ENCODE measurements at places on chromosomes 12 and 14. TPM values are rescaled to one million over a fixed set of nuclear protein-coding genes. Genes with fewer than 3 reads are reported as not detected.
A peak's percentile ranks its signal among the peaks of the same experiment; 100 is the strongest.

DNA sequence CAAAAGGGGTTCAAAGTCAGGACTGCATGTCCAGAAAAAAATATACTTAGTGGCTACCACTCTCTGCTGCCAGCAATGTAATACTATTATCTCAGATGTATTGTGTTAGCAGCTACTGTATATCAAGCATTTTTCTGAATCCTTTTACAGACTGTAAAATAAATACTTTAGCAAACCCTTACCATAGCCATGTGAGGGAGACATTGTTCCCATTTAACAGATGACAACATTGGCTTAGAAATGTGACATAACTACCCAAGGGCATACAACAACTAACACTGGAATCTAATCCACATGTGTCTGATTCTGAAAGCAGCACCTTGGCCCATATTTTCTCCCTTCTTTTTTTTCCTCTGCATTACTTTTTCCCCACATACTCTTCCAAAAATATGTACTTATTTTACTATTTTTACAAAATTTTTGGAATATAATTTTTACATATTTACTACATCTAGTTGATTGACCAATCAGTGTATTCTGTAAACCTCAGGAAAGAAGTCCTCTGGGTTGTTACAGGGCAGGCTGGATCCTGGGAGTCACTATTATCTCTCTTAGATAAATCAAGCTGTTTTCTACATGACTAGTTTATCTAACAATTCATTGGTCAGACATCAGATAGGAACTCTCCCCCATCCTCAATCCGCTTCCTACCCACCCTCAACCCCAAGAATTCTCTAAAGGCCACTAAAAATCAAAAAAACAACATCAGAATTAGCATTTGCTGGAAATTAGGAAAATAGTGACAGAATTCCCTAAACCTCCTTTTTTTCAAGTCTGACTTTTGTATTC lies 154.1 kb downstream of the BTG1 start:
- DNase-seq, result no peak

DNA sequence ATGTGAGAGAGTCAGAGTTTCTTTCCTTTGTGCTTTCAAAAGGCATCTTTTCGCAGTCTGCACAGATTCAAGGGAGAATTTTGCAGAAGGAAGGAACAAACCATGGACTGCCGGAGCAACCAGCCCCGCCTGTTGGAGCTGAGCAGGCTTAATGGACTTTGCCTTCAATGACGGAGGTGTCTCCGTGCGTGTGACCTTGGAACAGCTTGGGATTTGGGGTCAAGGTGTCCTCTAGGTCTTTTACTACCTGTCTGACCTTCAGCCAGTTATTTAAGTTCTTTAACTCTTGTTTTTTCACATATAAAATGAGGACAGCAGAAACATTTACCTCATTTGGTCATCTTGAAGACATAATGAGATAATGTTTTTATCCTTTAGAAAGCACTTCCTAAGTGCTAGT lies 4.1 kb downstream of the FGF23 start:
- no peak for DNase-seq

GRCh38 chr12:79331870-79332269 lies 358.9 kb downstream of the PAWR start:
- no peak for DNase-seq

GRCh38 chr14:90136904-90137303 lies 75.1 kb downstream of the KCNK13 start:
- no peak for DNase-seq

Gene HOXC10
- not detected for total RNA-seq

Gene PLCZ1
- total RNA-seq, result not detected

DNA sequence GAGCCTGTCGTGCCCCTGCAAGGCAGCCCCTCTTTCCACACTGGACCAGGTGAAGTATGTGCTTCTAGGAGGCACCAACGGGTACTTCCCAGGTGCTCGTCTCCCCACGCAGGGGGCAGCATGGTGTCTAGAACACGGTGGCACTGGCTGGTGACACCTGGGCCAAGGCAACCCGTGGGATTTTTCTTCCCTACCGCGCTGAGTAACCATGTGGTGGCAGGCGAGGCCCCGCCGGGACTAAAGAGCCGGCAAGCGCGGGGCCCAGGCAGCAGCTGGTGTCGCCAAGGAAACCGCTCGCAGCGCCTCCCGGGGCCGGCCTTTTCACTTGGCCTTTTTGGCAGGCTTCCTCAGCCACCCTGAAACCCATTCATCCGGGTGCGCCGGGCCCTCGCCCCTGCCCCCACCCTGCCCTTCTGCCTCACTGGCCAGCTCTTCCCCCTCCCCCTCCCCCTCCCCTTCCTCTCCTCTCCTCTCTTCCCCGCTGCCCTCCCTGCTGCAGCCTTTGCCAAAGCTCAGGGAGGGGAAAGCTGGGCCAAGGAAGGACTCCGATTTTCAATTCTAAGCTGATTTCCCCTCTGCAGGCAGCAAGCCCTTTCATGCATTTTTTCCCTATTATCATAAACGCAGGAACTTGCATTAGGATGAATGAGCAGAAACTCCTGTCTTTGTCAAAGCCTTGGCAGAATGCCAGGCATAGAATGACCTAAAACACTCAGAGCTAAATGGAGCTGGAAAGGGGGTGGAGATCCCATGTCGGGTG lies 81.2 kb downstream of the IRF2BPL start:
- peak; percentile 94 for DNase-seq

Measured in Right ventricle myocardium inferior (tissue), 1 donor.